ENCODE measurements at places on chromosomes 3 and 15.

- DNase-seq: peak; percentile 93
These were observed at the start of gene KCTD6 for GRCh38 chr3:58491506-58492402. TSS of gene KCTD6 (plus strand) at chr3:58492096. CDS start at chr3:58498756, 6,660 bp downstream.

DNA sequence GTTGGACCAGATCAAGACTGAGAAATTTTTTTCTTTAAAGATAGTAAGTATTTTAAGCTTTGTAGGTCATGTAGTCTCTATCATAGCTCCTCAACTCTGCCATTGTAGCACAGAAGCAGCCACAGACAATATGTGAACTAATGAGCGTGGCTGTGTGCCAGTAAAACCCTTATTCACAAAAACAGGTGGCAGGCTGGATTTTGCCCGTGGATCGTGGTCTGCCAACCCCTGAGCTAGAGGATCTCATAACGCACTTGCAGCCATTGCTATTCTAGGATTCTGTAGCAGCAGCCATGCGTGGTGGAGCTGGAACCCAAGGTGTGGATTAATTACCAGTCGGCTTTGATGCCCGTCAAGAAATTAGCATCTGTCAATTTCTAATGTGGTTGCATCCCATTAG, 68.7 kb upstream of the PLXNA1 start:
- no peak for DNase-seq

- DNase-seq: no peak
These were observed 85.9 kb downstream of the TNIK start for GRCh38 chr3:171374260-171374659.

DNA sequence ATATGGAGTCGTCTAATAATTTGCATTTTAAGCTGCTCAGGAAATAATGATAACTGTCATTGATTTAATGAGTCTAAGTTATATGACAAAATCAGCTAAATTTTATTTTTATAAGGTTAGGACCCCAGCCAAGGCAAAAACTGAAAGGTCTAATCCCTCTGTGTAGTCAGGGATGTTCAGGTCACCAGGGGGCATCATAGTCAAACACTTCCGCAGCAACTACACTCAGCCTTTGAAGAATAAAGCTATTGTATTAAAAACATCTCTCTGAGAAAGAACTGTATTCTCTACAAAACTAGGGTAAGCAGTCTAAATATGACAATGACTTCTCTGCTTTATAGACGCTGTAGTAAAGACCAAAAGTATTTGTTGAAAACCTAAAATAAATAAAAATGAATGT, 15.0 kb downstream of the INTS14 start:
- DNase-seq: no peak

GRCh38 chr3:18888370-18888769, 259.9 kb upstream of the KCNH8 start:
- no peak for DNase-seq

GRCh38 chr15:94238539-94239118, 7.3 kb downstream of the MCTP2 start:
- DNase-seq: peak; percentile 41

DNA sequence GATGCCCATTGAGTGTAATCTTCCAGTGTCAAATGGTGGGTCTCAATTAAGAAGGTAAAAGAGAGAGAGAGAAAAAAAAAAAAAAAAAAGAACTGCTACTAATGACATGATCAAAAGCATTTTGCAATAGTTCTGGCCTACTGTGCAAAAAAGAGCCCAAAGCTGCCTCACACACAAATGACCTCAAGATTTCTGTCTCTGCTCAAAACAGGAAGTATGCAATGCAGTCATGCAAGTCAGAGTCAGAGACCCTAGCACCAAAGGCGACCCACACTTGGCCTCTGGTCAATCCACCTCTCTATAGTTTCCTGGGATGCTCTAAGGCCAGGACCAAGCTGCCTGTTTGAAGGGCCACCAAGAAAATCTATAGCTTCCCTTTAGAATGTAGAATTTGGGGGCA, 323.5 kb downstream of the VPS13C start:
- no peak for DNase-seq

- DNase-seq: no peak
These were observed 178.4 kb downstream of the TP63 start for GRCh38 chr3:189809583-189809982.

DNA sequence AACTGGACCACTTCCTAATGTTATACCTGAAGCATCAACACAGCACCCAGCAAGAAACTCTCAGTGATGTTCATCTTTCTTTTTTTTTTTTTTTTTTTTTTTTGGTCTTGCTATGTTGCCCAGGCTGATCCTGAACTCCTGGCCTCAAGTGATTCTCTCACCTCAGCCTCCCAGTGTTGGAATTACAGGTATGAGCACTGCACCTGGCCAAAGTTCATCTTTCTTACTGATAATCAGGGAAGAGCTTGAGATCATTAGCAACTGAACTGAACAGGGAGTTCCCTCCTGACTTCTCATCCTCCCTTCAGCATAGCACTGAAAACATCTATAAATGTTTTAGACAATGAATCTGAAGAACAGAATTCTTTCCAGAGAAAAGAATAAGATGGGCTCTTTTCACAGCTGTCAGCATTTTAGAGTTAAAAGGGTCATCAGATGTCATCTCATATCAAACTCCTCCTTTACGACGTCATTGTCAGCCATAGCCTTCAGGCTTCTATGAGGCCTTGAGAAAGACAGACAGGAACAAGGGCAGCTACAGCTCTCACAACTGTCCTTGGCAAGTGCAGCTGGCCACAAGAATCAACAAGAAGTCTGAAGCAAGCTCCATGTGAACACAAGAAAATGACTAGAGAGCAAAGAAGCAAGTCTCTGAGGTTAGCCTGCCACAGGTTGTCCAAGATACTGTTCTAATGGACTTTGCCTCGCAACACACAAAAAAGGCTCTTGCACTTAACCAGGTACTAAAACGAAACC, 33.8 kb downstream of the SCAP start:
- DNase-seq: no peak

DNA sequence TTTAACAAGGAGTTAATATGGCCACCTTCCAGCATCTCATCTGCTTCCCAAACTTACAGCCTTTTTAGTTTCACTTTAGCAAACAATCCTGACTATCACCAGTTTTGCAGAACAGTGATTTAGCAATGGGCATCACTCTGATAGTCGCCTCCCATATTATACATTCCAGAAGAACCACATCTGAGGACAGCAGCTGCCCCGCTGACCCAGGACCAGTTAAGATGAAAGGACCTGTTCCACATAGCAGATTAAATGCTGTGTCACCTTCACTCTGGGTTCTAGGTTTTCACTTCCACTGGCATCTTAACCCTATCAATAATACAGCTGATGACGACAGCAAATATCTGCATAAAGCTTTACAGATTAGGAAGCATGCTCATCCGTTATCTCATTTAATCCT, 99.8 kb downstream of the TRIM69 start:
- no peak for DNase-seq

- no peak for DNase-seq
These were observed 32.9 kb downstream of the SEMA6D start for GRCh38 chr15:47750030-47750739.

DNA sequence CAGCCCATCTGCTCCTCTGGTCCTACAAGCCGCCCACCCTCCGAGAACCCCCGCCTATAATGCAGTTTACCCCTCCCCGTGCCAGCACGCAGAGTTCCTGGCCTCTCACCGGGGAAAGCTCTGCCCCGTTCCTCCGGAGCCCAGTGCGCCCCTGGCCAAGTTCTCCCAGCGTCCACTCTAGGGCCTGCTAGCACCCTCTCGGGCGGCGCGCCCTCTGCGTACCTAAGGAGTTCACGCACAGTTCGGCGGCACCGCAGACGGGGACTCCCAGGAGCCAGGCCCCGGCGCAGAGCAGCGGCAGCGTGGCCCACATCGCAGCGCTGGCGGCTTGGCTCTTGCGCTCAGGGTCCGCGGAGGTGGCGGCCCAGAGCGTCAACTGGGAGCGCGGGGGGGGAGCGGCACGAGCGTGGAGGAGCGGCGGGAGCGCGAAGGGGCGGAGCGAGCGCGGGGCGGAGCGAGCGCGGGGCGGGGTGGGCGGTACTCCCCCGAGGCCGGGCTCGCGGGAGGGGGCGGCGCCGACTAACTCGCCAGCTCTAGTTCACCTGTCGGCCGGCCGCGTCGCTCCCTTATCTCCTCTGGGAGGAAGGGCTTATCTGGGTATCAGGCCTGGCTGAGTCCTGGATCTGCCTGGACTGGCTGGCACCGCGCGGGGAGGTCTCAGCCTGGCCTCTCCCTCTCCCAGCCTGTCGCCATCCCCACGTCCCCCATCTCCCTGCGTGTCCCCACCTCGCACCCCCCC, at the start of gene CTSH:
Gene CTSH (minus strand): TSS at position 378 of the 739 bp plus-strand sequence. CDS start 65 bp downstream, at position 313.
- DNase-seq: peak; percentile 81

DNA sequence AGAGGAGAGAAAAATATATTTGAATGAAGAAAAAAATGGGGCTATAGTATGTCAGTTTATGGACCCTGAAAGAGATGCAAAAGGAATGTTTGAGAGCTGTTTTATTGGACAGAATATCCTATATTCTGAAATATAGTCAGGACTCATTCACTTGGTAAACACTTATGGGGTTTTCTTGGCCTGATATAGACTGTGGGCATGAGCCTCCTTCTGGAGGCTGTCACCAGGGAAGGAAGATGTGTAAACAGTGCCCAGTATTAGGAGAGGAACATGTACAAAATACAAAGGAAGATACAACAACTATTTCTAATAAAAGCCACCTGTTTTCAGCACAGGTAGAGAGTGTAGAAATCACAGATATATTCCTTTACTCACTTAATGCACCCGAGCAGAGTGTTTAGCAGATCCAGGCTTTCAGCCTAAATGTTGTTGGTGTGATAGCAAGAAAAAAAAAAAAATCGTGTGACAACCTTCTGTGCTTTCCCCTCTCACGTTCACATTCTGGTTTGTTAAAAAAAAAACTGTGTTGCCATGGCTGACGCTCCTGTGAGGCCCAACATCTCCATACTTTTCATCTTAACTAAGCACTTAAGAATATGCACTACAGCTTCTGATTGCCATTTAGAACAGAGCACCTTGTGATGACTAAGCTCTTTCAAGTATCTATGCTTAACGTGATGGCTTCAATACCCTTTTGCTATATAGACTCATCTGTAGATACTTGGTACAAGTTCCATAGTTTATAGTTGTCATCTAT, 134.1 kb downstream of the MBNL1 start:
- no peak for DNase-seq

GRCh38 chr3:128486681-128487537, 6.1 kb downstream of the GATA2 start:
- DNase-seq: peak; percentile 15

DNA sequence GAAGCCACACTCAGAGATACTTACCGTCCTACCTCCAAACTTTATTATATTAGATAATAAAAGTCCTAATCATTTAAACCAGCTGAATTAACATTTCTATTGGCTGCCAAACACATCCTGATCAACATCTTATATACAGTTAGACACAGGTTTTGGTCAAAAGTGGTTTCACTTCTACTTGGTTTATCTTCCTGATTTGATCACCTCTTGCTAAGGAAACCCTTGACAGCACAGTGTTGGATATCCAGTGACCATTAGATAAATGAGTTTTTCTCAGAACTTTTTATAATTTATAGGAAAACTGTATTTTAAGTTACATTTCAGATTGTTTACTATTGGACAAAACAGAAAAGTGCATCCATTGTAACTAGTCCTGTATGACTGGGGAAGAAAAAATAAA, 198.4 kb upstream of the NR2F2 start:
- no peak for DNase-seq

GRCh38 chr15:70796516-70797310, 33.4 kb upstream of the UACA start:
- no peak for DNase-seq

- DNase-seq: no peak
These were observed 30.8 kb upstream of the MINAR1 start for GRCh38 chr15:79401301-79401700.

GRCh38 chr15:43517354-43518196, at the start of gene MAP1A:
TSS of gene MAP1A (plus strand) at chr15:43517608. CDS start at chr15:43521474, 3,866 bp downstream.
- no peak for DNase-seq

GRCh38 chr3:4889896-4890295, 89.3 kb upstream of the BHLHE40 start:
- DNase-seq: no peak

DNA sequence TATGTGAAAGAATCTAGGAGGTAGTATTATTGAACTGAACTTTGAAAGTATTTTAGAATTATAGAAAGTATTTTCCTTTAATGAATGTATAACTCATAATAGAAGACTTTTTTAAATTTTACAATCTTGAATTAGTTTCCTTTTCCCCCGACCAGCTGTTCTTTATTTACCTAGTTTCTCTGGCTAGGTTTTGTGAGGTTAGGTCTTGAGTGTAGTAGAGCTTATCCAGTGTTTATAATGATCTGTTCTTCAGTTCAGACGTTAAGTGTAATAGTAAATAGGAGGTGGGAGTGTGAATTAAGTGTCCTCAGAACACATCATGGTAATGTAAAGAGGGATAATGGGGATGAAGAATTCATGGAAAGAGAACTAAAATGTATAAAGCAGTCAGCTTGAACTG, 93.8 kb downstream of the MYRIP start:
- DNase-seq: no peak

- no peak for DNase-seq
These were observed 6.5 kb downstream of the PSMD2 start for GRCh38 chr3:184305577-184305976.

- DNase-seq: no peak
These were observed at the start of gene IL17RE for GRCh38 chr3:9902372-9903237. TSS of gene IL17RE (plus strand) at chr3:9902848. CDS start at chr3:9902933, 85 bp downstream.

DNA sequence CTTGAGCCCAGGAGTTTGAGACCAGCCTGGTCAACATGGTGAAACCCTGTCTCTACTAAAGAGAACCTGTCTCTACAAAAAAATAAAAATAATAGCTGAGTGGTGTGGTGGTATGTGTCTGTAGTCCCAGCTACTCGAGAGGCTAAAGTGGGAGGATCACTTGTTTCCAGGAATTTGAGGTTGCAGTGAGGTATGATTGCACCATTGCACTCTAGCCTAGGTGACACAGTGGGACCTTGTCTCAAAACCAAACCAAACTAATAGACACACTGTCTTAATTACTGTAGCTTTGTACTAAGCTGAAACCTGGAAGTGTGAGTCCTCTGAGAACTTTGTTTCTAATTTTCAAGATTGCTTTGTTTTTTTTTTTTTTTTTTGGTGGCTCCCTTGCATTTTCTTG, 30.4 kb downstream of the MGA start:
- no peak for DNase-seq

DNA sequence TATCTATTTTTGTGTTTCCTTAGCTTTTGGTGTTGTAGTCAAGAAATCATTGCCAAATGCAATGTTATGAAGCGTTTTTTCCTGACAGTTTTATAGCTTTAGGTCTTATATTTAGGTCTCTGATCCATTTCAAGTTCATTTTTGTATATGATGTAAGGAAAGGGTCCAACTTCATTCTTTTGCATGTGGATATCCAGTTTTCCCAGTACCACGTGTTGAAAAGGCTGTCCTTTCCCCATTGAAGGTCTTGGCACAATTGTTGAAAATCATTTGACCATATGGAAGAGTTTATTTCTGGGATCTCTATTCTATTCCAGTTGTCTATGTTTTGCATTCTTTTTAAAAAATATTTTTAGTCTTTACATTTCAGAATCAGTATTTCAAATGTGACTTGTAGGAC, 14.6 kb upstream of the SNRPN start:
- no peak for DNase-seq

All from CD4-positive, alpha-beta T cell treated with Interleukin-15 for 1 hour (primary cell).